ENCODE measurements at places on chromosomes 6 and 20.

DNA sequence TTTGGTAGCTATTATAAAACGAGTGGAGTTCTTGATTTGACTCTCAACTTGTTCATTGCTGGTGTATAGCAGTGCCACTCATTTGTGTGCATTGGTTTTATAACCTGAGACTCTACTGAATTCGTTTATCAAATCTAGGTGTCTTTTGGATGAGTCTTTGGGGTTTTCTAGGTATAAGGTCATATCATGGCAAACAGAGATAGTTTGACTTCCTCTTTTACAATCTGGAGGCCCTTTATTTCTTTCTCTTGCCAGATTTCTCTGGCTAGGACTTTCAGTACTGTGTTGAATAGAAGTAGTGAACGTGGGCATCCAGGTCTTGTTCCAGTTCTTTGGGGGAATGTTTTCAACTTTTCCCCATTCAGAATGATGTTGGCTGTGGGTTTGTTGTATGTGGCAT, 38.8 kb downstream of the SUMO4 start:
- no peak for DNase-seq

GRCh38 chr6:13615792-13616120, 621 bp downstream of the NOL7 start:
- peak; percentile 17 for DNase-seq

DNA sequence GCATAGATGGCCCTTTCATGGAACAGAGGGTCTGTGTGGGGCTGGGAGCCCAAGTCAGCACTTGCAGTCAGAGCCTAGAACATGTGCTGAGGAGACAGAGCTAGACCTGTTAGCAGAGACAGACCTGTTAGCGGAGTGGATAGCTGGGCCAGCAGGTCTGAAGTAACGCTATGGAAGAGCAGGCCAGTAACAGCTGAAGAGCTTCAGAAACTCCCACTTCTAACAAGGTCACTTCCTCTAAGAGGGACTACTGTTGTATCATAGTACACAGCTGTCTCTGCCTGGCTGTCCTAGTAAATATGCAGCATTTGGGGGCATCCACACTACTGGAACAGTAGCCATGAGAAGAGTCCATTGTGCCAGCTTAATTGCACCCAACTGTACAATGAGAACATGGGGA, 41.2 kb upstream of the POLR1H start:
- no peak for DNase-seq

DNA sequence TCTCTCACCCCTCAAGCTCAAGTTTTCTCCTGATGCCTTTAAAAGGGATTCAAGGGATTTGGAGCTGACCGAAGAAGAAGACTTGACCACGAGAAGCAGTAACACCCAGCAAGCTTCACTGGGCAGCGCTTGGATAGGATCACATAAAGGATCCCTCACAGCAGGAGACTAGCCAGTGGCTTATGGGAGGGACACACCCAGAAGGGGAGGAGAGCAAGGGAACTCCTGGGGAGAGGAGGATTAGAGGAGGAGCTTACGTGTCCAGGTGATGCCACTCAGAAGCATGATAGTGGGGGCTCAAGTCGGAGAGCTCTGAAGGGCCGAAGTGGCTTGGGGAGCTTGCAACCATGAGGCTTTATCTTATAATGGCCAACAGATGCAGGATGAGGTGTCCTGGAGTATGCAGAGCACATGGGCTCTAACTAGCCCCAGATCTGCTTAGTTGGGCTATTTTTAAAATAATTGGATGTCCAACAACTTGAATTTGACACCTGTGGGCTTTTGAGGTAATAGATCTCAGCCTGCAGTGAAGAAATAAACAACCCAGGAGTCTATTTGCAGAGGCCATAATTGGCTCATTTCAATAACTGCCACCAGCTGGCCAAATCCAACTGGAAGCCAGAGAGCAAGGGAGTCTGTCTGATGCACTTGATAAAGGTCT, 137.9 kb upstream of the EXOC2 start:
- DNase-seq = no peak

GRCh38 chr6:156013155-156013554, 557.5 kb upstream of the NOX3 start:
- DNase-seq = no peak

- DNase-seq = no peak
Measured at GRCh38 chr6:7537565-7538174, 3.8 kb upstream of the DSP start.

DNA sequence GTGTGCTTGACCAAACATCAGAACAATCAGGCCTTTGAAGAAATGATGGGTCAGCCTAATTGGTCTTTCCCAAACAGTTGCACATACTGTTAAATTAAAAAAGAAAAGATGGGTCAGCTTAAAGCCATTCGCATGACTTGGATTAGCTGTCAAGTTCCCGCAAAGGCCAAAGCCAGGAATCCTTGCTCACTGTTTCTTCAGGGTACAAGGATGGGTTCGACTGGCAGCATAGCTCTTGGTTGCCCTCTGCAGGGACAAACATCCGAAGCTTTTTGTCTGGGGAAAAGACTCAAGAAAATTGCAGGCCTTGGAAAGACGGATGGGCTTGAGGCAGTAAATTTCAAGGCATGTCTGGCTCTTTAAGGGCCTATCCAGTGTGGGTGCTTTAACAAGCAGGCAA, 168.0 kb downstream of the HDGFL1 start:
- no peak for DNase-seq

DNA sequence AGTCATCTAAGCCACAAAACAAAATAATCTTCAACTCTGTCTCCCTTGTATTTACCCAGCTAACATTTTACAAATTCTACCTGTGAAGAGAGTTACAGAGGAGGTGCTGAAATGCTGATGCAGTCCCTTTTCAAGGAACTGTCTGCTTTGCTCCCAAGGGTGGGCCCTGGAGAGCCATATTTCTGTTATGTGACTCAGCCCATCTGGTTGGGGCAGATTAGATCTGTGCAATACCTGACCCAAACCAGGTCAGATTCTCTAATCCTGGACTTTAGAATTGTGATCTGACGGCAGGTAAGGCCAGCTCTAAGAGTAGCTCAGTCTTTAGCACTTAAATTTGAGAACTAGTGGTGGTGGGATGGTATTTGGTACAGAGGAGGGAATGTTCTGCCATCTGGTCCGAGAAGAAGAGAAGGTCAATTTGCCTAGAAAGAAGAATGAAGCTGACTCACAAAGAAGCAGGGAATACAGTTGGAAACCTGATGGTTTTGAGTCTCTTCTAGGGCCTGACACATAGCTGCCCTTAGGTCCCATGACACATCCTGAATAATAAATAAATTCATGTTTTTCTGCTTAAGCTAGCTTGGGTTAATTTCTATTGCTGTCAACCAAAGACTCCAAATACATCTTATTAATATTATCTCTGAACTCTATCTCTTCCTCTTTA, 8.1 kb downstream of the ZNF311 start:
- DNase-seq = no peak

DNA sequence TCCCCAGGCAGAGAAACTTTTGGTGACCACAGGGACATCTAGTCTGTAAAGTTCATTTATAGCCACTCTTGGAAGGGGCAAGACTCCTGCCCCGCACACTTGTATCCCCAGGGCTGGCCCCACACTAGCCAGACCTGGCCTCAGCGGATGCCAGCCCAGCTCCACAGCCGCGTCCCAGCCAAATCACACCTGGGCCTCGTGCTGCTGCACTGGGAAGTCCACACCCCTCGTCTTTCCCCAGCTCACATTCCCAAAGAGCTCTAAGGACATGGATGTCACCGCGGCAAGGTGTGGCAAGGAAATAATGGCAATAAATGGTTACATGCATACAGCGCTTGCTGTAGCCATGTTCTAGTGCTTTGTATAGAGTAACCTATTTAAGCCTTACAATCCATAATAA, 8.6 kb downstream of the IP6K3 start:
- DNase-seq = no peak

DNA sequence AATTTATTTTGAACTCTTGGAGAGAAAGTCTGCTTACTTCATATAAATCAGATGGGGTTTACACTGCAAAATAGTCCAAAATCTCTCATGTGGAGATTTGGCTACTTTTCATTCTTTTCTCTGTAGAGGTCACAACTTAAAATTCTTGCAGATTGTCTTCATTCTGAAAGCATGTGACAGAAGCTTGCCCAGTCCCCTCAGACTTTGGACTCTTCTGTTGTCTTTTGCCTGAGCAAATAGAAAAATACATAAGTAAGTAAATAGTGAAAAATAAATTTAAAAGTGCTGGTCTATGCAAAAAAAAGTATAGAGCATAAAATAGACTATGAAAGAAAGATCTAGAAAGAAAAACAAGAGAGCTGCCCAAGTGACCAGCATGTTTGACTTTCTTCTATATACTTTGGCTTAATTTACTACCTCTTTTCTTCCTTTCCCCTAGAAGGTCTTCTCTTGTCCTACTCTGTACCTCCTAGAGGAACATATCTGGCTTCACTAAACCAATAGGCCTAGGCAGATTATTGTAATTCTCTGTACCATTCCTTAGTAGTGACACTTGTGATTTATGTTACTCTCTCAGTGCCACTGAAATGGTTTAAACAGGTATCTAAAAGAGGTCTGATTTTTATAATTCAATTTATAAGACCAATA, 260.9 kb downstream of the TENT5A start:
- DNase-seq = no peak

- no peak for DNase-seq
Measured at GRCh38 chr20:25303292-25304024, 55.6 kb downstream of the PYGB start.

DNA sequence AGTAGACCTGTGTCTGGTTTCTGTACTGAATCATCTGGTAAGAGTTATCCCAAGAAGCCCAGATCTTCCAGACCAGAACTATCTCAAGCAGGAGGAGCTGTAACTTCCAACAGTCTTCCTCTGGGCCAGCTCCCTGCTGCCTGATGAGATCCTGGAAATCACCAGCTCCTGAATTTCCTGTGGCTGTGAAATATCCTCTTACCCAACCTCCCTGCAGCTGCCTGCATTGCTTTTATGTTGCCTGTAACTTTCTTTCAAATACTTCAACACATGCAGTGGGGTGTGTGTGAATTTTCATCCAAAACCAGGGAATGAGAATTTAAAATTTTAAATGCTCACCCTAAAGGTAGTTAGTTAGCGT, 160.5 kb upstream of the LAMP5 start:
- no peak for DNase-seq

DNA sequence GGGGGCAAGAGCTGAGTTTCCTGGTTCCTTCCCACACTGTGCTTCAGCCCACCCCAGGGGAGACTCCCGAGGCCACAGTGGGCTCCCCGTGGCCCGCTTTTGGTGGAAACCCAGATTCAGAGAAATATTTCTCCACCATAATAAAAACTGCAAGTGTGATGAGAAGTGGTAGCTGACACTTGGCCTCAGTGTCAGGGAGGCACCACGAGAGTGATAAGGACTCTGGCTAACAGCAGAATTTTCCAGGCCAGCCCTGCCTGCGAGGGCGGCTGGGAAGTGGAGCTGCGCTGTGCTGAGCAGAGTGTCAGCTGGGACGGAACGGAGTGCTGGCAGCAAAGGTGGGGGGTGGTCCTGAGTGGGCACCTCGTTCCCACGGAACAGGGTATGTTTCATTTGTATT, 22.5 kb downstream of the SPATA2 start:
- no peak for DNase-seq

DNA sequence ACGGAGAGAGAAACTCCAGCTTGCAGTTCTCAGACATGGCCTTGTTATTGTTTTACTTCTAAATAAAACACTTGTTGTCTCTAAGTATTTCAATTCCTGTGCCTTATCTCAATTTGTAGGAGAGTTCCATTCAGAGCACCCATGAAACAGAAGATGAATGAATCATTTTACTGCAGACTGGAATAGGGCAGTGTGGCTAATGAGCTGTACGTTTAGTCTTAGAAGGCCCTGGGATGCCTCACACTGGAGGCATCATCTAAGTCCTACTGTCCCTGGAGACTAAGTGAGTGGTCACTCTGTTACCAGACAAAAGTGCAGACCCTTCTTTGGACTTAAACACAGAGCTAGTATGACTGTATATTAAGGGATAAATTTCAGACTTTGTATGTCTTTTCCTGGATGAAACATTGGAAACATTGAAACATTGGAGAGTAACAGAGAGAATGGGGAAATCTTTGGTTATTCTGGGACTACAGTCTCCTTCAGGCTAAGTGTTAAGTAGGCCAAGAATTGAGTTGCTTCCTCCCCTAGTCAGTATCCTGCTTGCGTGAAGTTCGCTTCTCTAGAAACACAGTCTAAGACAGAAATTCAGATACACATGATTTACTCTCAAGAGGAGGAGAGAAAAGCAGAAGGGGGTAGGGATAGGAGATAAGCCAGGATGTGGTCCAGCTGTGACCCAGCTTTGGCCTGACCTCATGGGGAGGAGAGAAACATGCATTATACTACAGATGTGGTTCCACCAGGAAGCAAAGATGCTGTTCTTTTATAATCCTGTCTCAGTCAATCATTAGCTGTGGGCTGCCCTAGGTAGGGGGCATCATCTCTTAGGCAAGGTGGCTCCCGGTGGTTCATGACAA, 167.4 kb upstream of the BMP2 start:
- no peak for DNase-seq

DNA sequence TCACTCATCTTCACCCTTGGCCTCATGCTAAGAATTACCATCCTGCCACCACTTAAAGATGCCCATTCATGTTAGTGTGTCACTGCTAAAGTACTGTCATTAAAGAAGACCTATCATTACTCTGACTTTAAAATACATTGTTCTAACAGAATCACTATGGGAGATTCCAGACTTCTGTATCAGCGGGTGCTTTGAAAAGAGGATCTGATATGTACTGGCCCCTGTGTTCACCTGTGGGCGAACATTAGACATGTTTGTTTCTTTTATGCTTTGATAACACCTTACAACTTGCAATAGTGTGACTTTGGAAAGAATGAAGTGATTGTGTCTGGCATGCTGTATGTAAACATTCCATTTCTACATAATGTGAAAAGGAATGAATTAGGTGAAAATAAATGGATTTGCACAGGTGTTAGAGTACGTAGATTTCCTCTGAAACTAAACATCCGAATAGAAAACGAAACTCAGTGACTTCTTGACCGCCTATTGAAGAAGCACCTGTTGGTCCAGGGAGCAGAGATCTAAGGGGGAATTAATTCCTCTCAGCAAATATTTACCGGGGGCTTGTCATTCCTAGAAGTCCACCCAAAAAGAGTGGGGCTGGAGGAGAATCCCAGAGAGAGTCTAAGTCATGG, 132.3 kb downstream of the CARMIL1 start:
- no peak for DNase-seq

GRCh38 chr20:63738687-63739129, 868 bp upstream of the SLC2A4RG start:
- no peak for DNase-seq

- DNase-seq = no peak
Measured at GRCh38 chr6:98335594-98335993, 498.8 kb upstream of the POU3F2 start.

DNA sequence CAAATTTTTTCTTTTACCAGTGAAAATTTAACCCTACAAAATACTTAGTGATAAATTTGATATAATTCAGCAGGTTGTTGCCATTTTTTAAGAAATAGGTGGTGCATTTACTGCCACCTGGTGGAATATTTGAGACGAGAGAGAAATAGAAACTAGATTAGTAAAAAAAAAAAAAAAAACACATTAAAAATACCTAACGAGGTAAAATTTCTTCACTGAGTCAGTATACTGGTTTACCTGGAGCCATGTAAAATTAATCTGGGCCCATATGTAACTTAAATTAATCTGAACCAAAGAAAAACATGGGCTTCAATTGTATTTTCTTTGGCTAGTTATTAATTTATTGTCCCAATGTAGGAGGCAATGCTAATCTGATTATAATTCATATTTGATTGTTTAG, 520.8 kb downstream of the EPM2A start:
- DNase-seq = no peak

- DNase-seq = no peak
Measured at GRCh38 chr6:37822851-37823682, 3.5 kb downstream of the ZFAND3 start.

- DNase-seq = no peak
Measured at GRCh38 chr20:57957411-57958049, 247.7 kb upstream of the PMEPA1 start.

GRCh38 chr6:84304881-84305280, 77.4 kb upstream of the CEP162 start:
- no peak for DNase-seq
